Activated CD8-positive, alpha-beta memory T cell treated with anti-CD3 and anti-CD28 coated beads for 1 hour (primary cell): ENCODE measurements at places on chromosomes 4 and X.

- no peak for DNase-seq
Measured at GRCh38 chr4:123452616-123453015, 56.0 kb downstream of the SPRY1 start.

GRCh38 chr4:29079260-29079659 is 1640.9 kb upstream of the PCDH7 start:
- DNase-seq: no peak

DNA sequence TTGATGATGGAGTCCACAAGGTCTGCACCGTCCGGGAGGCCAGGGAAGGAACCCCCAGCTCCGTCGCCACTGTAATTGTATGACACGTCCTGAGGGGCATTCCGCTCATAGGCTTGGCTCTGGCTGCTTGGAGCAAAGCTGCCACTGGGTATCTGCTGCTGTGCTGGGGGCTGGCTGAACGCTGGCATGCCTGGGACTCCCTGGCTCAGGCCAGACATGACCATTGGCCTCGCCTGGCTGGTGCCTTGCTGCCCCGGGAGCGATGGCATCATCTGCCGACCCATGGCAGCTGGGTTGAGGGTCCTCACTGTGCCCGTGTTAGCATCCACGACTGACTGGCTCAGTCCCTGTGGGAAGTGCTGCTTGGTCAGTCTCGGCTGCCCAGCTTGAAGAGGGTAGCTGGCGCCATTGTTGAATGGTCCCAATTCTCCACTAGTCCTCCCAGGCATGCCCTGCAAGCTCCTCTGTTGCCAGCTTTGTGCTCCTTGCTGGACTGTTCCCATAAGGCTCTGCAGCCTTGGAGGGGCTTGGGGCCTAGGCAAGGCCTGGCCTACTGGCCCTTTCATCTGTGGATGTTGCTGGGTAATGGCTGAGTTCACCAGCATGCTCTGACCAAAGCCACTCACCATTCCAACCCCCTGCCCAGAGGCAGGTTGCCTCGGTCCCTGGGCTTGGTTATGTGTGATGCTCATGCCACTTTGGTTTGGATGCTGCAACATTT is 53.9 kb downstream of the MGST2 start:
- DNase-seq: no peak

GRCh38 chrX:125977851-125978250 is 188.2 kb downstream of the DCAF12L2 start:
- no peak for DNase-seq

DNA sequence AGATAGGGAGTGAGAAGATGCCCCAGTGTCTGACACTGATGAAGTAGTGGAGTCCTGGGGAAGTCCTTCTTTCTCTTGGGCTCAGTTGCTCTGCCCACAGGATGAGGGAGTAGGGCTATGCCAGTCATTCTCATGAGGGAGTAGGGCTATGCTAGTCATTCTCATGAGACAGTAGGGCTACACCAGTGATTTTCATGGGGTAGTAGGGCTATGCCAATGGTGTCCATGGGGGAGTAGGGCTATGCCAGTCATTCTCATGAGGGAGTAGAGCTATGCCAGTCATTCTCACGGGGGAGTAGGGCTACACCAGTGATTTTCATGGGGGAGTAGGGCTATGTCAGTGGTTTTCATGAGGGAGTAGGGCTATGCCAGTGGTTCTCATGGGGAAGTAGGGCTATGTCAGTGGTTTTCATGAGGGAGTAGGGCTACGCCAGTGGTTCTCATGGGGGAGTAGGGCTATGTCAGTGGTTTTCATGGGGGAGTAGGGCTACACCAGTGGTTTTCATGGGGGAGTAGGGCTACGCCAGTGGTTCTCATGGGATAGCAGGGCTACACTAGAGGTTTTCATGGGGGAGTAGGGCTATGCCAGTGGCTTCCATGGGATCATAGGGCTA is 43.3 kb upstream of the SOD3 start:
- no peak for DNase-seq

- DNase-seq: no peak
Measured at GRCh38 chr4:20418861-20419451, 167.3 kb downstream of the SLIT2 start.

DNA sequence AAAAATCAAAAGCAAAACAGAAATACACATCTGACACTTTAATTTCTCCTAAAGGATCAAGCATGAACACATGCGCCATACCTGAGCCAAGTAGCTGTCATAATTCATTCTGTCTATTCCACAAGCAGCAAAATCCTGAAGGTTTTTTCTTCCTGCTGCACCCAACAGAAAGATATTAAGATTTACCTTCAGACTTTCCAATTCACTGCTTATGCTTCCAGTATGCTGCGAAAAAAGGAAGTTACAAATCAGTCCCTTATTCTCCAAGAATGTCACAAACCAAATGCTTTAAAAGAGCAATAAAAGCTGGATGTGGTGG is 29.2 kb upstream of the FGFBP2 start:
- no peak for DNase-seq
